Cortex of kidney (tissue), 1 donor: ENCODE measurements at places on chromosomes 13 and 19.

GRCh38 chr13:106205871-106206270, 329.6 kb downstream of the EFNB2 start:
- DNase-seq: no peak

- no peak for DNase-seq
Observed at GRCh38 chr13:21124852-21125251, 51.5 kb downstream of the SKA3 start.

- no peak for DNase-seq
Observed at GRCh38 chr13:41505209-41505835, 48.0 kb downstream of the RGCC start.

DNA sequence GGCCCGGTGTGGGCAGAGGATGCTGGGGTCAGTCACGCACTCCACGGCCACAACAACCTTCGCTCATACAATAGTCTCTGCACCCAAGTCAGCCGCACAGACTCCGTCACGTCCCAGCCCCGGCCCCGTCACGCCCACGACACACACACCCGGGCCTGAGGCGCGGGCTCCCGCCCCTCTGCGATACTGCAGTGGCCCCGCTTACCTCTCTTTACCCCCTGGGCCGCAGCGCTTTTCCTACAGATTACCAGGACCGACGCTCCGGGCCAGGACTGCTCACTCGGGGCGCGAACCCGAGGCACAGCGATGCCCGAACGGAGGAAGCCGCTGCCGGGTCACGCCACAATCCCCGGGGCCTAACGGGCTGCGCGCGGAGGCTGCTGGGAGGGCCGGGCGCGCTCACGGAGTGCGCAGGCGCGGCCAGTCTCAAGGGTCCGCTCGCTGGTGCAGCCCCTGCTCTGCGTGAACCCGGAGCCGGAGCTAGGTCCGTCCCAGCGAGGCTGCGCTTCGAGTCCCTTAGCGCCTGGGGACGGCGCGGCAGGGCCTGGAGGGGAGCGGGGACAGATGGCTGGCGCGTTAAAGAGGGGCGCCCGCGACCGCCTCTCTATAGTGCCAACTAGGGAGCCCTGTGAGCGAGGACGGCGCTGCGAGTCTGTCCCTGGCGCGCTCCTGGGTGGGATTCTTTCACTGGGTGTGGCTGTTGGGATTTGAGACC, at the start of gene ZFP82:
Gene ZFP82, minus strand, starts transcription at position 358 of the 715 bp plus-strand sequence. CDS start 8,855 bp downstream, outside the sequence.
- no peak for DNase-seq

DNA sequence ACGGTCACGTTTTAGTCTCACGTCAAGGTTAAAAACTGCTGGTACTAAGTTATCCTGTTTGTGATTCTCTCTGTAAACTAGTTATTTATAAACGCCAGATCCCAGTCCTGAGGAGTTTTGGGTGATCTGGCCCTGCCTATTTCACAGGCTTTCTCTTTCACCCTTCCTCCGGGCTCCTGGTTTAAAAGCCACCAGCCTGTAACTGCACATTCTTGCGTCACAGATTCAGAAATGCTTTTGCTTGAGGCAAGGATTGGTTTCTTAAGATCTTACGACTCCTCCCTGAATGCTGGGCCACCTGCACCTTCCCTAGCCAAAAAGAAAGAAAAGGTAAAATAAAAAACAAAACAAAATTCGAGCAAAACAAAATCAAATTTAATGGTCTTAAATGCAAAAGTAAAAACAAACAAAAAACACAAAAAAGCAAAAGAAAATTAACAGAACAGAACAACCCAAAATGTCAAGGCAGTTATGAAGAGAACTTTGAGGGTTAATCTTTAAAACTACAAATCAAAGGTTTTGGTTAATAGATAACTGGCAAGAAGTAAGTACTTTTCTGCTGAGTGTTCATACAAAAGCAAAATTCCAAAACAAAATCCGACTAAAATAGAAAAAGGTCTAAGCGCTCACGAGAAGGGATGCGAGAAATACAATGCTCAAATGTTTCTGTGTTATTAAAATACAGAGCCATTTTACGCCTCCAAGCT, 18.6 kb upstream of the TIMM44 start:
- no peak for DNase-seq

DNA sequence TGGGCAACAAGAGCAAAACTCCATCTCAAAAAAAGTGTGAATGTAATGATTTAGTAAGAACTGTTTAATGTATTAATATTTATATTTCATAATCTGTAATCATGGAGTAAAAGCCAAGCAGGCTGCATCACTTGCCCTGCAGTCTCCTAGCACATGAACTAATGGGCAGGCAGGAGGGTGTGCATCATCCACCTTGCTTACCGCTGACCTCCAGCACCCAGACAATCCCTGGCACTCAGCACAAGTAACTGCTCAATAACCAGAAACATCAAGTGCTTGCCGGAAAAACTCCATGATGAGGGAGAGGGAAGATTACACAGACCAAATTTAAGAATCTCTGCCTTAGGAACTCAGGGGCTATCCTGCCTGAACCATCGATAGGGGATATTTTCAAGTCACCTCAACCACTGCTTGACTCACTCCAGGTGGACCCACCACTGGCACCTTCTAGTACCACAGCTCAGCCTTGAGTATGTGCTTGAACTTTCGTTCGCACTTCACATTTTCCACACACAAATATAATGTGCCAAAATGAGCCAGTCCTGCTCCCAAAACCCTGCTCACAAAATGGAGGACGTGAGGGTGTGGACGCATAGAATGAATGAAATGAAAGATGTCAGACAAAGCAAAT, 18.6 kb downstream of the BRD4 start:
- no peak for DNase-seq

- DNase-seq: no peak
Observed at GRCh38 chr19:40610396-40611064, 9.4 kb downstream of the LTBP4 start.

DNA sequence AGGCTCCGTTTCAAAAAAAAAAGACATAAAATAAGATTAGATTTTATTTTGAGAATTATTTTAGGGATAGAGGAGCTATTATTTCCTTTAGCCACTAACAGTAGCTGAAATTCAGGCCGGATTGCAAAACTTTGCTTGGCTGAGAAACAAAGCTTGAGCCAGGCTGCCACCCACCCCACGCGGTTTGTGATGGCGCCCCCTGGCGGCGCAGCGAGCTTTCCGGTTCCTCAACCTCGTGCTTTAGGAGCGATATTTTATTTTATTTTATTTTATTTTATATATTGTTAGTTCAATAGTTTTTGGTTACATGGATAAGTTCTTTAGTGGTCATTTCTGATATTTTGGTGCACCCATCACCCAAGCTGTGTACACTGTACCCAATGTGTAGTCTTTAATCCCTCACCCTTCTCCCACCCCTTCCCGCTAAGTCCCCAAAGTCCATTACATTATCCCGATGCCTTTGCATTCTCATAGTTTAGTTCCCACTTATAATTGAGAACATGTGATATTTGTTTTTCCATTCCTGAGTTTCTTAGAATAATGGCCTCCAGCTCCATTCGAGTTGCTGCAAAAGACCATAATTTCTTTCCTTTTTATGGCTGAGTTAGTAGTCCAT, 19.8 kb upstream of the CEACAM4 start:
- no peak for DNase-seq

- no peak for DNase-seq
Observed at GRCh38 chr13:65855242-65855805, 1374.8 kb downstream of the PCDH9 start.

- no peak for DNase-seq
Observed at GRCh38 chr13:45510672-45511071, 45.9 kb downstream of the COG3 start.

DNA sequence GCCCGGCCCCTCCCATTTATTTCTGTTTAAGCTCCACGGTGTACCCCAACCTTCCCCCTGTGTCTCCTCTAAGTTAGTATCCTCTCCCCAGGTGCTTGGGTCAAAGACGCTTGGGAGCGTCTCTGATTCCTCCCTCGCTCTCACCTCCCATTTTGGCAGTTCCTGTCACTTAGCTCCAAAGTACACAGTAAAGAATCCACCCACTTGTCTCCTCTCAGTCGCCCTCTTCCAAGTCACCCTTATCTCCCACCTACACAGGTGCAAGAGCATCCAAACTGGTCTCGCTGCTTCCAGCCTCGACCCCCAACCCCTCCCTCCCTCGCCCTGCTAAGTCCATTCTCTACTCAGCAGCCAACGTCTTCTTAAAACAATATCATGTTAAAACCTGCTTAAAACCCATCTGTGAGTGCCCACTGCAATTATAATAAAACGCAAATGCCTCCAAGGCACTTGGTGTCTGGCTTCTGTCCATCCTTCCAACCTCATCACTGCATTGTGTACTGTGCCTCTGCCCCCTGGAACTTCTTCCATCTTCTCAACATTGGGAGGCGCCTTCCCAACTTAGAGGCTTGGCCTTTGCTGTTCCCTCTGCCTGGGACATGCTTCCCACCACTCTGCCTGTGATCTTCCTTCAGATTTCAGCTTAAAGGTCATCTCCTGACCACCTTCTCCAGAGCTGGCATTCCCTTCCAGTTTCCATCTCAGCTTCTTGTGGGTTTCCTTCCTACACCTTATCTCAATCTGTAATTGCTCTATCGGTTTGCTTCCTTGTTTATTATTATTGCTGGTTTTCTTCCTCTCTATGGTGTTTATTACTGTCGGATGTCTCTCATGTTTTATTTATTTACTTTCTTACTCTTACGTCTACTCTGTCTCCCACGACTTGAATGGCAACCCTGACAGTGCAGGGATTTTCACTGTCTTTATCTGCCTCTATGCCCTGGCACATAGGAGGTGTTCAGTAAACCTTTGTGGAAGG, 9.5 kb upstream of the KLK14 start:
- no peak for DNase-seq

- no peak for DNase-seq
Observed at GRCh38 chr13:85666356-85666755, 132.9 kb downstream of the SLITRK6 start.

DNA sequence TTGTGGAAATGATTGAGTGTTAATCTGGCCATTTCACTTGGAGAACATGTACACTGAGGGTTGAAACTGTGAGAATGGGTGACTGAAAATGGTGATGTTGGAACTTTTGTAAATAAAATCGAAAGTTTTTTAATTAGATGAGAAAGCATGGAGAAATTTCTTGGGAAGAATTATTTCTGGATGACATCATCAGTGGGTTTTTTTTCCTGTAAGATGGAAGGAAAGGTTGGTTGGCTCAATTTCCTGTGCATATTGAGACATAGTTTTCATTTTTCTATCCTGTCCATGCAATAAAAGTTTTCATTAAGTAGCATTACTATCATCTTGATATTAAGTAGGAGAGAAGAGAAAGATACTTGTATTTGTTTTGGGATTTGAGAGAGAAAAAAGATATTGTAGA, 120.6 kb upstream of the HTR2A start:
- no peak for DNase-seq

DNA sequence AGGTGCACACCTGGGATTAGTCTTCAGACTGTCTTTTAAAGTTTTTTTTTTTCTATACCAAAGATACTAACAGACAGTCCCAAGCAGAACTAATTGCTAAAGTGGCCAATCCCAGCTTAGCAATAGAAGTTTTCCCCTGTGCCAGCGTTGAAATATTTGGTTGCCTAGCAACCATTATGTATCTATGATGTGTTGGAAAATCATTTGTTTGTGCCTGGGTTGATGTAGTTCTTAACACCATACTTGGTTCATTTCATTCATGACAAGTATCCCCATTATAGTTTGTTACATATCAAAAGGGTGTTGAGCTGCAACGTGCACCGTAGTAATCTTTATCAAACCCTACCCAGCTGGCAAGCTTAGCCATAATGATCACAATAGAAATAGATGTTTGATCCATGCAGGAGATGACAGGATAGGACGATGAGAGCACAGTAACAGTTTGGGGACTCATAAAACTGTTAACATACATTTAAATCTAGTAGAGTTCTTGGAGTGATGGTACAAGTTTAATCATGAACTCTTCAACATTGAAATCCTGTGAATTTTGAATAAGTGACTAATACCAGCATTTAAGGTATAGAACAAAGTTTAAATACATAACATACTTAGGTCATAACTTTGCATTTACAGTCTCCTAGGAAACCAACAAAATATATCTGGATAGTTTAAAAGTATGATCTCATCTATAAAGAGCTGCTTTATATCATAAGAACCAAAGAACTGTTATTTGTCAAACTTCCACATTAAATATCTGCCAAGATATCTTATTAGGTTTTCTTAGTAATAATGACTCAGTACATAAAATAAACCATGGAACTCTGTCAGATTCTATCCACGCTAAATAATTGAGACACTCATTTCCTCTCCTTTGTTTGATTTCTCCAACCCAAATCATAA, 73.4 kb downstream of the MBNL2 start:
- DNase-seq: no peak

GRCh38 chr13:78401873-78402707, 201.3 kb downstream of the POU4F1 start:
- no peak for DNase-seq

GRCh38 chr13:29996316-29996715, 145.9 kb upstream of the UBL3 start:
- no peak for DNase-seq

- no peak for DNase-seq
Observed at GRCh38 chr13:49993111-49993510, 3.7 kb upstream of the TRIM13 start.

GRCh38 chr19:4061178-4061682, 5.5 kb downstream of the ZBTB7A start:
- DNase-seq: no peak

DNA sequence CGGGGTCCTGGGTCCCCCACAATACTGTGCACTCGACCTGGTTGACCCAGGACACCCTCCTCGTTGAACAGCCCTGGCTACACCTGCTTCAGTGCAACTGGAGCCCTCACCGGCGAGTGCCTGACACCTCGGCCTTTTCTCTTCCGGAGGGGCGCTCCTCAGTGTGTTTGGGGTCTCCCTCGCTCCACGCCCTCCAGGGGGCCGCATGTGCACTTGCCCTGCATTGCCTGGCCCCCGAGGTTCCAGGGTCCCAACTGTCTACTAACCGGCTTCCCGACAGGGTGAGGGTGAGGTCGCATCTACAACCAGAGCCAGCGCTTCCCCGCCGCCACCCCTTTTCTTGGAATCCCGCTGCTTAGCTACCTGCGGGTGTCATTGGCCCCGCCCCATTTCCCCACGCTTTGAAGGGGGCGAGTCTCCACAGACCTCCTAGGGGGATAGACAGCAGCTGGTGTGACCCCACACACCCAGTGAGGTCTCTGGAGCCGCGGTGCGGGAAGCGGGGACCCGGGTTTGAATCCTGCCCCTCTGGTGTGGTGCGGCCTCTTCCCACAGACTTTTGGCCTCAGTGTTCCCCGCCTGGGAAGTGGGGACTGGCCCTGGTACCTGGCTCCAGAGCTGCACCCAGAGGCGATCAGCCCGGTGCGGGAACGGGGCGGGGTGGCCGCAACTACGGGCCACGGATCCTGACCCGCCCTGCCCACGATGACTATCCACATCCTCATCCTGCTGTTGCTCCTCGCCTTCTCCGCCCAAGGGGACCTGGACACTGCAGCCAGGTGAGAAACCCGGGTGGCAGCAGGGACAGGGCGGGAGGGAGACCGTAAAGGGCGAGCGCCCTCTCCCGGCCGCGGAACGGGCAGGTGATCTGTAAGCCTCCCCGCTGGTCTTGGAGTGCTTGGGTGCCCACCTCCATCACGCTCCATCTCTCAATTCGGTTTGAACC, at the start of gene ADM5:
Gene ADM5, plus strand, starts transcription at position 462 of the 946 bp plus-strand sequence. Its CDS starts 244 bp downstream, at position 706.
- no peak for DNase-seq

- no peak for DNase-seq
Observed at GRCh38 chr19:7168941-7169340, 99.4 kb downstream of the ZNF557 start.
